ENCODE measurements at places on chromosomes 5 and 9.

DNA sequence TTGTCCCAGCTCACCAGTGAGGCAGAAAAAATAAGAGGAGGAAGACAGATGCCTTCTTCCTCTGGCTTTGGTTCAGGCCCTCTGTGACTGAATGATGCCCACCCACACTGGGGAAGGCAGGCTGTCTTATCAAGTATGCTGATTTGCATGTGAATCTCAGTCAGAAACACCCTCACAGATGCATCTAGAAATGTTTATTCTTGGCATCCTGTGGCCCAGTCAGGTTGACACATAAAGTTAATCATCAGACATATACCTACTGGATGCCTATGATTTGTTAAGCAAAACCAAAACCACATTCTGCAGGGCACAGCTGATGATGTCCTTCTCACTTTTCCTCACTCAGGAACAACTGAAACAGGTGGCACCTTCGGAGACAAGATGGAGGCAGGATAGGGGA lies 243.4 kb upstream of the KCNN2 start:
- no peaks in the 10 kb centered on the region for H3K36me3 ChIP-seq
- H3K27me3 ChIP-seq: no peaks in the 10 kb centered on the region
- no peaks in the 10 kb centered on the region for H3K4me1 ChIP-seq
- no peak overlapping the region for H3K27ac ChIP-seq
- no peak for DNase-seq
- no peak overlapping the region for H3K4me3 ChIP-seq

GRCh38 chr5:57695706-57696388 lies 213.2 kb upstream of the ACTBL2 start:
- no peaks in the 10 kb centered on the region for H3K36me3 ChIP-seq
- no peak overlapping the region for H3K27ac ChIP-seq
- H3K27me3 ChIP-seq: no peaks in the 10 kb centered on the region
- DNase-seq: no peak
- no peaks in the 10 kb centered on the region for H3K4me1 ChIP-seq

GRCh38 chr5:180201051-180201987 lies 7.7 kb downstream of the RASGEF1C start:
- no peaks in the 10 kb centered on the region for H3K4me1 ChIP-seq
- no peak overlapping the region for H3K27ac ChIP-seq
- H3K27me3 ChIP-seq: no peaks in the 10 kb centered on the region
- H3K36me3 ChIP-seq: no peaks in the 10 kb centered on the region

DNA sequence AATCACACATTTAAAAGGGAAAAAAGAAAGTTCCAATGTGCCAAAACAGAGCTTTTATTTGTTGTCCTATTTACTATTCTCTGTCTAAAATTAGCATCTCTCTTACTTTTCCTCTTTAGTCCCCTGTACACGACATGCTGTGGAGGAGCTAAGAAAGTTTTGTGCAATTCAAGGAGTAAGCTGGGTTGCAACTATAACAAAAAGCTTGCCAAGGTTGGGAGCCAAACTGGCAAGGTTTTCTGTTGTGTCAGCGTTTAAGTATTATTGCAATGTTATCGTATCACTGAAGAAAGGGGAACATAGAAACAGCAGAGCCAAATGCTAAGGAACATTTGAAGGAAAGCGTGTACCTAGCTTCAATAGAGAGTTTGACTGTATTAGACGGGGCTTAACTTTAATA lies 680.8 kb downstream of the CETN3 start:
- H3K36me3 ChIP-seq: no peaks in the 10 kb centered on the region
- H3K4me3 ChIP-seq: no peak overlapping the region
- H3K4me1 ChIP-seq: no peaks in the 10 kb centered on the region
- no peak overlapping the region for H3K27ac ChIP-seq
- H3K27me3 ChIP-seq: no peaks in the 10 kb centered on the region
- no peak for DNase-seq

- H3K27ac ChIP-seq: no peak overlapping the region
- DNase-seq: no peak
- H3K4me1 ChIP-seq: no peaks in the 10 kb centered on the region
- no peak overlapping the region for H3K4me3 ChIP-seq
These were observed 382.9 kb downstream of the MAN2A1 start for GRCh38 chr5:110072651-110073050.

GRCh38 chr9:92004045-92004392 lies 54.0 kb upstream of the ROR2 start:
- H3K4me1 ChIP-seq: no peaks in the 10 kb centered on the region
- H3K4me3 ChIP-seq: no peak overlapping the region
- no peaks in the 10 kb centered on the region for H3K27me3 ChIP-seq
- no peak overlapping the region for H3K27ac ChIP-seq
- no peaks in the 10 kb centered on the region for H3K36me3 ChIP-seq

DNA sequence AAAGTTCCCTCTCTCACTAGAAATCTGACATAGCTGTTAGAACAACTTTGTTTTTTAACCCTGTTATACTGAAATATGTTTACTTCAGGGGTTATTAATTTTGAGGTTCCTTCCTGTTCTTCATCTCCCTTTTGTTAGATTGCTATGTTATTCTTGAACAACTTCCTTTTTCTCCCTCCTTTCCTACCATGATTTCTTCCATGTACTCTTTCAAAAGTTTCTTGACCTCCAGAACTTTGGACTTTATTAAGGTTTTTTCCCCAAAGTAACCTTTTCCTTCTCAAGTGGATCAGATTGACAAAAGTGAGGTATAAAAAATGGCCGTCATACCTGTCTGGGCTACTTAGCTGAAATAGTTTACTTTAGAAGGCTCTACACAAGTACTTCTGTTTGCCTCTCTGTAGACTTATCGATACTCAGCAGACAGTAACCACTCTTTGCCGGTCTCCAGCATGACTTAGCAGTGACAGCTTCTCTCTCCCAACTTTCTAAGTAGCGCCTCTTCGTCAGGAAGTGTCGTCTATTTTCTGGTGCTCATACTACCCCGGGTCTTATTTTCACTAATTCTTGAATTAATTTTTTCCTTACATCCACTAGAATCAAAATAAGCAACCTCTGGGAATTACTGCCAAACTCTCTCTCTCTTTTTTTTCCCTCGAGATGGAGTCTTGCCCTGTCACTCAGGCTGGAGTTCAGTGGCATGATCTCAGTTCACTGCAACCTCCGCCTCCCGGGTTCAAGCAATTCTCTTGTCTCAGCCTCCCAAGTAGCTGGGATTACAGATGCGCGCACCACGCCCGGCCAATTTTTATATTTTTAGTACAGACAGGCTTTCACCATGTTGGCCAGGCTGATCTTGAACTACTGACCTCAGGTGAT lies 19.7 kb downstream of the NFIL3 start:
- H3K4me1 ChIP-seq: no peaks in the 10 kb centered on the region
- H3K27me3 ChIP-seq: no peaks in the 10 kb centered on the region
- H3K4me3 ChIP-seq: no peak overlapping the region

DNA sequence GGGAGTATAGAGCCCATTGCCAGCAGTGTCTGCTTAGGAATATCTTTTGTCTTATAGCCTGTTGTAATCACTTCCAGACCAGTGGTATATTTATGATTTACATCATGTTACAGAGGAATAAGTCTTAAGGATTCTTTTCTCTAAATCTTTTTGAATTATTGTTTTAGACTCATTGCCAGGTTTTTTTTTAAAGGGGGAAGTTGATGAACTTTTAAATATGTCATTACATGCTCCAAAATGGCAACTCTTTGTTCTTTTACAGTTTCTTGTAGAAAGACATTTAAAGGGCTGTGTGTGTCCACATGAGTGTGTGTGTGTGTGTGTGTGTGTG lies 59.4 kb upstream of the NFIB start:
- H3K4me3 ChIP-seq: no peak overlapping the region
- H3K27ac ChIP-seq: no peak overlapping the region
- no peaks in the 10 kb centered on the region for H3K4me1 ChIP-seq
- no peak for DNase-seq
- H3K36me3 ChIP-seq: no peaks in the 10 kb centered on the region

DNA sequence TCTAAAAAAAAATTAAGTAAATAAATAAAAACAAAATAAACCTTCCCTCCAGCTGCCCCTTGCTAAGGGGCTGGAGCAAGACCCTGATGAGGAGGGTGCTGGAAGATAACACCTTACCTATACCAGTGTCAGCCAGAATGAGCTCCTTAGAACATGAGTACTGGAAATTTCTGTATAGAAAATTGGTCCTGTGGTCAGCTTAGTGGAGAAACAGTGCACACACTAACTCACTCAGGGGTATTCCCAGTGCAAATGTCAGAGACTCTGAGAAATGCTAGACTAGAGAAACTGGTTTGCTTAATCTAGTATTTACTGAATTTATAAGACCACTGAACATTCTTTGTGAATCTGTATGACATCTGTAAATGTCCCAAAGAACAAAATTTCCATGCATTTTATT lies 62.1 kb upstream of the CTXN3 start:
- H3K36me3 ChIP-seq: no peaks in the 10 kb centered on the region
- H3K4me3 ChIP-seq: no peak overlapping the region
- H3K27ac ChIP-seq: no peak overlapping the region
- H3K27me3 ChIP-seq: no peaks in the 10 kb centered on the region
- no peaks in the 10 kb centered on the region for H3K4me1 ChIP-seq
- DNase-seq: no peak

Measured in effector memory CD4-positive, alpha-beta T cell (primary cell).